Activated CD8-positive, alpha-beta memory T cell treated with anti-CD3 and anti-CD28 coated beads for 4 hours (primary cell): ENCODE measurements at places on chromosomes 16 and 17.

DNA sequence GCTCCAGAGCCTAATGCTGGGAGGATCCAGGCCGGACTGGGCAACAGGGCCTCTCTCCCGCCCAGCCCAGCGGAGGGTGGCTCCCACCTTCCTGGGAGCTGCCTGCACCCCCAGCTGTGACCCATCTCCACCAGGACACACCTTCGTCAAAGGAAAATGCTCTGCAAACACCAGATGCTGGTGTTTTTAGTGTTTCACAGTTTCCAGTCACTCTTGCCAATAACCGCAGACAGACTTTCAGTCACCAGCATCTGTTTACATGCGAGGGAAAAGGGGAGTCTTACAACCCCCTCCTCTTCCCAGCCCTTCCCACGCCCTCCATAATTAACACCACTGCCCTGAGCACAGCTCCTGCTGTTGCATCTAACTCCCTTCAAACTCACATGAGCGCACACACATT lies 25.3 kb downstream of the KLHDC4 start:
- no peak for DNase-seq

DNA sequence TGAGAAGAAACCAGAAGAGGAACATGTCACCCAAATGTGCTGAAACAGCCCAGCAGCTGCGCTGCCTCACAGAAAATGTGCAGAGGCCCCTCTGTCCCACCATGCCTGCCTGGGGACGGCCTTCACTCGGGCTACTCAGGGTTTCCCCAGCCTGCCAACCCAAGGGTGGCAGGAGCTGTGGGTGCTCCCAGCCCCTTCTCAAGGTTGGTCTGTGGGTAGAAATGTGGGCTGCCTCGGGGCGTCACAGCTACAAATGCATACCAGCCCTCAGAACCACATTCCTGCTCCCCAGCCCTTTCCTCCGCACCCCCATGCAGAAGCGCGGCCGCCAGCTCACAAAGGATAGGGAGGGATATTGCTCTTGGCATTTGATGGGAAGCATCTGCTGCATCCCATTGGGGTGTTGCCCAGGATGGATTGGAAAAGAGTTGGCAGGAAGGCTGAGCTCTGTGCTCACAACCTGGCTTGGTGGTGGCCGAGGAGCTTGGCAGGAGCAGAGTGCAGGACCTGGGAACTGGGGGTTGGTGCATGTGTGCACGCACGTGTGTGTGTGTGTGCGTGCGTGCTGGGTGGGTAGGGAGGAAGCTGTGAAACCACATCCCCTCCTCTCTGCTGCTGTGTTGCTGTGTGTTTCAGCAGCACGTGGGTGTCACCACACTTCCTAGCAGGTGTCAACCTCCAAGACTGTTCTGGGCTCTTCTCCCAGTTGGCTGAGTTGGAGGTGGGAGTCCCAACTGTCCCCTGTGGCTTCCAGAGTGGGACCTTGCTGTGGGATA lies 304.4 kb downstream of the SEC14L1 start:
- no peak for DNase-seq

DNA sequence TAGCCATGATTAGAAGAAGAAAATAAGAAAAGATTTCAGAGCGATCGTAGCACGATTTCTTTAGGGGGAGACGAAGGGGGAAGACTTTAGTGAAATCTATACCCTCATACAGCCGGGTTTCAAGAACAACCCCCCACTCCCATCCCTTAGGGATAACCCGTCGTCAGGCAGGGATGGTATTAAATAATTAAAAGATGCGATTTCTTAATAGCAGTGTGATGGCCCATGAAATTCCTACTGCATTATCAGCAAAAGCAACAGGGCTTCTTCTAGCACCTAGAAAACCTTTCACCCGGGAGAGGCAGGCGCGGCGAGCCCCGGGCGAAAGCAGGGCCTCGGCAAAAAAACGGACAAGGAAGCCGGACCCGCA lies 1.4 kb downstream of the CDH11 start:
- DNase-seq: no peak

- DNase-seq: peak; percentile 92
Measured at GRCh38 chr16:87391950-87392820, at the start of gene MAP1LC3B. TSS of gene MAP1LC3B (plus strand) at chr16:87392336. CDS start at chr16:87392428, 92 bp downstream.

- no peak for DNase-seq
Measured at GRCh38 chr17:21004016-21004930, 38.5 kb downstream of the USP22 start.

DNA sequence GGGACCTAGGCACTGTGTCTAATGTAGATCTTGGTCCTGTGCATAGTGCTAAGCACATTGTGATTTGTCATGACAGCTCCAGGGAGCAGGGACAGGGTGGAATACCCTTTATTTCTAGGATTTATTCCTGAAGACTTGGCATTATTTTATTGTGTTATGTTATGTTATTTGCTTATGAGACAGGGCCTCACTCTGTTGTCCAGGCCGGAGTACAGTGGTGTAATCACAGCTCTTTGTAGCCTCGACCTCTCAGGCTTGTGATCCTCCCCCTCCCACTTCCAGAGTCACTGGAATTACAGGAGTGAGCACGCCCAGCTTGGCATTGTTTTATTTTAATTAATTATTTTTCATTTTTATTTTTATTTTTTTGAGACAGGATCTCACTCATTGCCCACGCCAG lies 40.5 kb upstream of the USP7 start:
- DNase-seq: no peak

- DNase-seq: no peak
Measured at GRCh38 chr16:58709333-58709732, 24.8 kb upstream of the SLC38A7 start.

- DNase-seq: no peak
Measured at GRCh38 chr17:54814371-54814770, 86.3 kb upstream of the TOM1L1 start.

- DNase-seq: no peak
Measured at GRCh38 chr17:46144246-46144645, 49.0 kb downstream of the KANSL1 start.
